ENCODE measurements at places on chromosomes 7 and 10. TPM values are rescaled to one million over a fixed set of nuclear protein-coding genes. Genes with fewer than 3 reads are reported as not detected.

Gene CRPPA
- 1.2 TPM for total RNA-seq

Gene ACSM6
- not detected for total RNA-seq

Gene CSTF2T
- 19.6 TPM for total RNA-seq

Gene IFIT1
- total RNA-seq, result 42.3 TPM

Gene BEND7
- 1.0 TPM for total RNA-seq

Gene ECHS1
- total RNA-seq, result 94.0 TPM

Gene ASIC3
- total RNA-seq, result 0.17 TPM

Gene ITPRID1
- not detected for total RNA-seq

Gene OR6V1
- total RNA-seq, result not detected

Gene PVRIG
- not detected for total RNA-seq

Gene LIPK
- total RNA-seq, result not detected

Gene FAM24A
- total RNA-seq, result not detected

Gene SFTPA1
- not detected for total RNA-seq

Gene SYNPO2L
- total RNA-seq, result not detected

Gene MACC1
- total RNA-seq, result 0.15 TPM

Gene RGS10
- 58.5 TPM for total RNA-seq

Gene PALD1
- 0.66 TPM for total RNA-seq

Gene CRTAC1
- total RNA-seq, result not detected

Gene SLC18A3
- not detected for total RNA-seq

Gene KIAA1549
- total RNA-seq, result 0.99 TPM

Gene SEMA3D
- total RNA-seq, result 2.6 TPM

Gene OR6B1
- total RNA-seq, result not detected

Gene SRRM3
- total RNA-seq, result 2.8 TPM

Gene FAM25C
- total RNA-seq, result not detected

Gene ADARB2
- total RNA-seq, result not detected

Gene PRKCQ
- total RNA-seq, result not detected

Gene TRIM74
- total RNA-seq, result not detected

Gene LRRN3
- total RNA-seq, result 3.2 TPM

Gene NKX2-3
- not detected for total RNA-seq

Gene ZNF488
- not detected for total RNA-seq

Gene ZNF365
- total RNA-seq, result 3.8 TPM

Gene TRPV5
- total RNA-seq, result not detected

Gene AQP1
- total RNA-seq, result 1.5 TPM

Gene ZNF804B
- not detected for total RNA-seq

Gene NEUROD6
- total RNA-seq, result not detected

Gene ZNF425
- total RNA-seq, result 7.4 TPM

Gene RAMP3
- 0.58 TPM for total RNA-seq

Gene POU6F2
- total RNA-seq, result not detected
